NCI-H2081 (cell line): ENCODE measurements at places on chromosomes 16 and 17.

DNA sequence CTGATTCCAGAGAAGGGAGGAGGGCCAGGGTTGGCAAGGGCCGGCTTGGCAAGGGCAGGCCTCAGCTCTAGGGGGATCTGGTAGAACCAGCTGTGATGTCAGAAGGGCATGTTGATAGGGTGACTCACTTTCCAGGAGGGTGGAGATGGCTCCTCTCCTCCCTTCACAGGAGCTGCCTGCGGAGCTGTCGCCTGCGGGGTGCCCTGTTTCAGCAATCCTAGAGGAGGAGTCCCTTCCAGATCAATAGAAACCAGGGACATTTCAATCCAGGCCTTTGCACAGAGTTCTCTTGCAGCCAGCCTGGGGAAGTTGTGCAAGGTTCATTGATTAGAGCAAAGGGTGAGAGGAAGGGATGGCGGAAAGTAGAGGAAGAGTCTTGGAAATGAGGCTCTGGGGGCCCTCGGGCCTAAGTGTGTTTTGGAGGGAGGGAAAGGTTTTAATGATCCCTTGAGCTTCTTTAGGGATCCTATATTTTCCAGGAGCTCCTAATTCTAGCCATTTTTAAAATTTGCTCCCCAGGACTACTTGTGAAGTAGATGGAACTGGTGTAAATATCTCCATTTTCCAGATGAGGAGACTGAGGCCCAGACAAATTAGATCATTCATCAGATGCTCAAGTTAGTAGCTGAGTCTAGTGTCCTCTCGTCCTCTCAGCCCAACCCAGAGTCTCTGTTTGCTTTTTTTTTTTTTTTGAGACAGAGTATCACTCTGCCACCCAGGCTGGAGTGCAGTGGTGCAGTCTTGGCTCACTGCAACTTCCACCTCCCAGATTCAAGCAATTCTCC is 24.8 kb upstream of the CSNK2A2 start:
- DNase-seq = no peak

GRCh38 chr17:80220054-80220735 is at the start of the genes SGSH and SLC26A11:
Gene SGSH (minus strand): TSS chr17:80220333. CDS start chr17:80220313, 20 bp downstream.
Gene SLC26A11 (plus strand): TSS chr17:80220427. CDS start chr17:80221561, 1,134 bp downstream.
- peak; percentile 52 for DNase-seq

DNA sequence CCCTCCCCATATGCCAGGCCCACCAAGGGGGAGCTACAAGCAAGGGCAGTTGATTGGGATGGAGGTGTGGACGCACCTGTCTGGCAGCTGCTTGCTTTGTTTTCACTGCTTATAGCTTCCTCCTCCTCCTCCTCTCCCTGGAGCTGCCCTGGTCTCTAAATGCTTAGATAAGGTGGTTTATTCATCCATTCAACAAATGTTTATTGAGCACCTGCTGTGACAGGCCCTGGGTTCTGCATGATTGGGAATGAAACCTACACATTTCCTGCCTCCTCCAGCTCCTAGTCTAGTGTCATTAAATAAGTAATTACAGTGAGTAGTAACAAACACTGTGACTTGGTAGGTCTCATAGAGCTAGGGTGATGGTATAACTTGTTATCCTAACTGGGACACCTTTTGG is 17.4 kb upstream of the MAP3K14 start:
- DNase-seq = peak; percentile 88

- no peak for DNase-seq
These were observed 138.3 kb downstream of the SOCS1 start for GRCh38 chr16:11117576-11118211.

DNA sequence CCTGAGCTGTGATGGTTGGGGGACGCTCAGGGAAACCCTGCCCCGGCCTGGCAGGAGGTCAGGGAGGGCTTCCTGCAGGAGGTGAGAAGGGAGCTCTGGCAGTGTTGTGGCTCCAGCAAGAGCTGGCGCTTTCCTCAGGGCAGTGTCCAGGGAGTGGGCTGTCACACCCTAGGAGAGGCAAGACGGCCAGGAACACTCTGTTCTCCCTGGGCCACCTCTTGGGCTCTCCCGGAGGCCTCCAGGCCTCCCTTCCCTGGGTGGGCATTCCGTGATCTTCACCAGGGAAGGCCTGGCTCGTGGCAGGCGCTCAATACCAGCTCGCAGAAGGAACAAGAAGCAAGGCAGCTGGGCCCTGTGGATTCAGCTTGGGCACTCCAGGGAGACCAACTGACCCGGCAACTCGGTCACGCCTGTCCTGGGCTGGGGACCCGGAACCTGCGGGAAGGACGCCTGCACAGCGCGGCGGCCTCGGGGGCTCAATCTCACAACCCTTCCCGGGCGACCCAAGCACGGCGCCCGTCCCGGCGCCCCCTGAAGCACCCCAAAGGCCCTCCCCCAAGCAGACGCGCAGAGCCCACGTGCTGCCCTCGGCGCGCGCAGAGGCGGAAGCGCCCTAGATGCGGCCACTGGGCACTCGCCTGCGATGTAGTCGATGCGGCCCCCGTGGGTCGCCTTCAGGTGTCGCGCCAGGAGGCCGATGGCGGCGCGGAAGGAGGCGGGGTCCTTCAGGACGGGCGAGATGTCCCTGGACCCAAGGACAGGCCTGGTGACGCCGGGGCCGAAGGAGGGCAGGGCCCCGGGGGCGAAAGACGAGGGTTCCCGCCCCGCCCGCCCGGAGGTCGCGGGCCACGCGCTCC is 588 bp downstream of the APRT start:
- DNase-seq = peak; percentile 70

DNA sequence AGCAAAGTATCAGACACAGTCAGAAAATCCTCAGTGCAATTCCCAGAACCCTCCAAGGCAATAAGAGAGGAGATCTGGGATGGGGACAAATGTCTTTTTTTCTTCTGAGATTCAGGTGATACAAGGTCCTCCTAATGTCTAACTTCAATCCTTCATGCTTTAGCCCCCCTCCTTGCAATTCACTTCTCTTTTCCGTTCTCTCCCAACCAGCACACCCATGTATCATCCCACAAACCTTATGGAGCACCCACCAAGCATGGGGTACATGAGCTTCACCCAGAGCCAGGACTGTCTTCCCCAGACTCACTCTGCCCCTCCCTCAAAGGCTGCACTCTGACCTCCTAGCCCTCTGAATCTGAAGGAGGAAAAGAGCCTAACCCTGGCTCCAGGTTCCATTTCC is 10.1 kb downstream of the HDAC5 start:
- DNase-seq = no peak

DNA sequence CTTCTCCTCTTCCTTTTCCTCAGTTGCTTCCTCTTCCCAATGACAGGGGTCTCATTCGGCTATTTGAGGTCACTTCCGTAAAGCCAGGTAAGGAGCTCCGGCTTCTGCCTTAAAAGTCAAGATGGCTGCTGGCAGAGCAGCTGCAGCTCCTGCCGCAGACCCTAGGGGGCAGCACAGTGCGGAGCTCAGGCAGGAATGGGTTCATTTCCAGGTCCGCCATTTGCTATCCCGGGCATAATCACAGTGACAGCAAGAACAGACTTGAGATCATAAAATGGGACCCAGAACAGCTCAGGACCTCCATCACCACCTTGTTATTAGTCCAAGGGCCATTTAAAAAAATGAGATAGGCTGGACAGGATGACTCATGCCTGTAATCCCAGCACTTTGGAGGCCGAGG is 199.5 kb downstream of the ZNF18 start:
- no peak for DNase-seq

DNA sequence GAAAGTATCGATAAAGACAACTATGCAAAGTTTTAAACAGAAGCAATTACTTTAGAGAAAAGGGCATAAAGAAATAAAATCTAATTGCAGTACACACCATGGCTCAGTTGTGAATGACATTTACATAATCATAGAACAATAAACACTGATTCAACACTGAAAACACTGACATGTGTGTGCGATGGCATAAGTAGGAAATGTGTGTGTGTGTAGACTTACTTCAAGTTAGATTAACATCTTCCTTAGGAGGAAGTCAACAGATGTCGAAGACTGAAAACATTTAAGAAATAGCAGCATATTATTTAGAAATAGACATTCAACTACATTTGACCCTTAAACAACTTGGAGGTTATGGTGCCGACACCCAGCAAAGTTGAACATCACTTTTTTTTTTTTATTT is 172.4 kb downstream of the STX8 start:
- DNase-seq = no peak

GRCh38 chr17:55089256-55089655 is 120.7 kb downstream of the STXBP4 start:
- DNase-seq = no peak

- DNase-seq = peak; percentile 82
These were observed at the start of the genes INCA1 and KIF1C for GRCh38 chr17:4997302-4998026. Gene INCA1 (minus strand): TSS chr17:4997522. CDS start chr17:4994437, 3,085 bp downstream. Gene KIF1C (plus strand): TSS chr17:4997950. CDS start chr17:5000247, 2,297 bp downstream.

- DNase-seq = no peak
These were observed 339.0 kb downstream of the TMEM114 start for GRCh38 chr16:8251298-8251697.

GRCh38 chr17:63497708-63498483 is 21.0 kb downstream of the ACE start:
- DNase-seq = peak; percentile 47

GRCh38 chr16:15704545-15704987 is 54.5 kb downstream of the NDE1 start:
- DNase-seq = peak; percentile 54
